ENCODE measurements at places on chromosomes 6 and 20.
A peak's percentile ranks its signal among the peaks of the same experiment; 100 is the strongest.

DNA sequence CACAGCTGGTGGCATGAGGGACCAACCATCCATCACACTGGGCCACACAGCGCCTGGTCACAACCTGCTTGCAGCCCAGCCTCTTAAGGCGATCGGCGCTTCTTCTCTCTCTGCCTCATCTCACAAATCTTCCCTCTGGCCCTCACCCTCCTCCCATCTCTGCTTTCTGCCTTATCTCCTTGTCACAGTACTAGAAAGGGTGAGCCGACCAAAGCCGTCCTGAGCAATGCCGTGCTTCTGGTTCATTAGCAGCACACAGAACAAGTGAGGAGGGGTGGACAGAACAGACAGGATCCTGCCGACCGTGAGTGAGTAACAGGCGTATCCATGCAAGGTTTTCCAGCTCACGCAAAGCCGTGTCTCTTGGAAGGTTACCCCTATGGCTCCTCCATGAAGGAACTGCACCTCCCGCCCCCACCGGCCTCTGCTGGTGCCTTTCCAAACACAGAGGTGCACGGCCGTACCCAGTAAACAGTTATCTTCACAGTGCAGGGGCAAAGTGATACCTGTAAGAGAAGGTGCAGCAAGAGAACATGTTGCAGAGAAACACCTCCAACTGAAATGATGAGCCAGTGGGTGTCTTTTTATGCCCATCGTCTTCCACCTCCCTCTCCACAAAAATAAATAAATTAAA, 331.7 kb downstream of the FARS2 start:
- DNase-seq, result no peak

GRCh38 chr20:62715201-62715600, 6.6 kb downstream of the NTSR1 start:
- no peak for DNase-seq

GRCh38 chr6:156597095-156597494, 180.1 kb upstream of the ARID1B start:
- DNase-seq, result no peak

DNA sequence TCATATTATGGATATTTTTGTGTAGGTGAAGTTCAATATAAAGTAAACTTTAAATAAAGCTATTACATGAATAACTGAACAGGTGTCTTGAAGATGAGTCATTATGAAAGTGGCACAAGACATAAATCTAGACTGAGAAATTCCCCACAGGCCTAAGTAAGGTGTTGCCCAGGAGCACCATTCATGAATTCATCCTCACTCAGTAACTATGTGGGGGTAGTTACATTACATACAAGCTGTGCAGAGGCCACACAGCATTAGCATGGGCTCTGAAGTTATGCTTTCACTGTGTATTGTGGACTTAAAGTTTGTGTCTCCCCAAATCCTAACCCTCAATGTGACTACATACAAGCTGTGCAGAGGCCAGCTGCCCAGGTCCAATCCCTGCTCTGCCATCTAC, 65.9 kb downstream of the BCAS1 start:
- DNase-seq, result no peak

DNA sequence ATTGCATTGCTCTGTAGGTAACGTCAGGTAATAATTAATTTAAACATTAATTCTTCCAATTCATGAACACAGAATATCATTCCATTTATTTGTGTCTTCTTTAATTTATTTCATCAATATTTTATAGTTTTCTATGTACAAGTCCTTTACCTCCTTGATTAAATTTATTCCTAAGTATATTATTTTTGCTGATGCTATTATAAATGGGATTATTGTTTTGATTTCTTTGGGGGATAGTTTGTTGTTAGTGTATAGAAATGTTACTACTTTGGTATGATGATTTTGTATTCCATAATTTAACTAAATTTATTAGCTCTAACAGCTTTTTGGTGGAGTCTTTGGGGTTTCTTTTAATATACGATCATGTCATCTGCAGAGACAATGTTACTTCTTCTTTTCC, 44.7 kb upstream of the CCND3 start:
- DNase-seq, result no peak

GRCh38 chr20:48595495-48596333, 232.1 kb downstream of the PREX1 start:
- DNase-seq, result peak; percentile 34

GRCh38 chr6:123589317-123589716, 47.4 kb downstream of the TRDN start:
- no peak for DNase-seq

DNA sequence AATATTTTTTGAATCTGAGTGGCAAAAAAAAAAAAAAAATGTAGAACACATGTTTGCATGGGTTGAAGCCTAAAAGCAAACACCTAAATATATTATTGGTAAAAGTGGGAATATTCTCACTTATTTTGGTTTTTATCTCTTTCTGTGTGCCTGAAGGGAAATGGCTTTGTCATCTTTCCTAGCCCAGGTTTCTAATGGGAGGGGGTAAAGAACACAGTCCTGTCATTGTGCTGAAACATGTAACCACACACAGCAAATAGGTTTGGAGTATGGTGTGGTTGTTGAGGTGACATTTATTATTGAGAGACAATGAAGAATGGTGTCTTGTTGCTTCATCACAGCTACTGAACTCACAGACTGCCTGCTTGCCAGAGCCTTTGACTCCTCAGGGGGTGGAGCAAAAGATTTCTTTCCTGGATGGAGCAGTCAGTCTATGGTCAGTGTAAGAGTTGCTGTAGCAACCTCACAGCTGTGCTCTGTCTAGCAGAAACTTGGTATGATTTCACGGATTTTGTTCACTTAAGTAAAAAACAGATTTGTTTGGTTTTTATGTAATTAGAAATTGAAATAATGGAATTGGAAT, 70.2 kb downstream of the CEP57L1 start:
- DNase-seq, result peak; percentile 70

GRCh38 chr6:1313767-1314503, 2.0 kb downstream of the FOXQ1 start:
- peak; percentile 87 for DNase-seq

GRCh38 chr6:7725849-7726415, at the start of gene BMP6:
BMP6 (plus strand) TSS chr6:7726099; CDS start chr6:7726956, 857 bp downstream.
- peak; percentile 93 for DNase-seq

GRCh38 chr6:40170856-40171255, 236.6 kb upstream of the MOCS1 start:
- DNase-seq, result no peak

GRCh38 chr6:19697744-19698290, 139.4 kb upstream of the ID4 start:
- no peak for DNase-seq

- DNase-seq, result no peak
These were observed 76.9 kb downstream of the SYNDIG1 start for GRCh38 chr20:24546232-24546892.

GRCh38 chr6:159093609-159094443, 49.0 kb upstream of the TAGAP start:
- DNase-seq, result no peak

DNA sequence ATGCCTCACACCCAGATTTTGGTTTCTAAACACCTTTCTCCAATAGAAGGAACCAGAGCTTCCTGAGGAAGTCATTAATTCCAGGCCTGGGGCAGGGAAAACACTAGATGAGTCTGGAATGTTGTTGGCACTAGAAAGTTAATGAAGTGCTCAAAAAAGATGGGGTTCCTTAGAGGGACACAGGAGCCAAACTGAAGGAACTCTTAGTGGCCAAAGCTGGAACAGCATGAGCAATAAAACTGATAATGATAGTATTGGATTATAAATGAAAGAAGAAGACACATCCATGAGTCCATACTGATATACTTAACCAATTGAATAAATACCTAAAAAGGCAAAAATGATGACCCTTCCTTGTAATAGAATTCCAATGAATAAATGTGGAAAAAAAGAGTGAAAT, 4.4 kb downstream of the IL20RA start:
- DNase-seq, result no peak

GRCh38 chr6:149037051-149037671, 280.4 kb upstream of the TAB2 start:
- peak; percentile 60 for DNase-seq

DNA sequence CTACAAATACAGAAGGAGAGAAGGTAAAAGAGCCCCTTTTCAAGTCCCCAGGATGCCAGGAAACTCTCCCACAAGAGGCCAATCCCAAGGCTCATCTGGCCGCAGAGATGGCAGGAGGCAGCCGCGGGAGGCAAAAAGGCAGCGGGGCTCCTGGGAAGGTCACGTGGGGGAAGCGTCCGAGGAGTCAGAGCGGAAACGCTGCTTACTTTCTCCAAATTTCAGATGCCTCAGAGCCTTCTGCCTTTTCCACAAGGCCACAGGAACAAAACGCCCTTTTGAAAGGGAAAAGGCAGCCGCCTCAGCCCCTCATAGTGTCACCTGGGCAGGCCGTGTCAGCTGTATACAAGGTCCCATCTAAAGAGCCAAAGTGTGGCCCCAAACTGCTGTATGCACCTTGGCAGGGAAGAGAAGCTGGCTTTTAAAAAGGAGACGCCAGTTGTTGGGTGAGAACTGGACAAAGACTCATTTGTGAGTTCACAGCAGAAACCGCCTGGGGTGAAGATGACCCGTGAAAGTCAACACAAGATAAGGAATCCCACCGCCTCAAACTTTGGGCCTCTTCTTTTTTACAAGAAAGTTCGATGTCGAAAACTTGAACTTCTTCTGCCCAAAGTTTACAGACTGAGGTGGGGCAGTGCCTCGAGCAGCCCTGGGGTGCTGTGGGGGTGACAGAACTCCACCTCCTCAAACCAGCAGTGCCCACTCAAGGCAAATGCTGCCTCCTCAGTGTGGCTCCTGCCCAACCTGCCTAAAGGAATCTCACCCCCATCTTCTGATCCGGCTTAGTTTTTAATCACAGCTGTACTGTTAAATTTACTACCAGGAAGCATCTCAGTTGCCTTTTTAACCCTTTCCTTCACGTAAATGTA, 45.4 kb downstream of the EZR start:
- DNase-seq, result no peak

DNA sequence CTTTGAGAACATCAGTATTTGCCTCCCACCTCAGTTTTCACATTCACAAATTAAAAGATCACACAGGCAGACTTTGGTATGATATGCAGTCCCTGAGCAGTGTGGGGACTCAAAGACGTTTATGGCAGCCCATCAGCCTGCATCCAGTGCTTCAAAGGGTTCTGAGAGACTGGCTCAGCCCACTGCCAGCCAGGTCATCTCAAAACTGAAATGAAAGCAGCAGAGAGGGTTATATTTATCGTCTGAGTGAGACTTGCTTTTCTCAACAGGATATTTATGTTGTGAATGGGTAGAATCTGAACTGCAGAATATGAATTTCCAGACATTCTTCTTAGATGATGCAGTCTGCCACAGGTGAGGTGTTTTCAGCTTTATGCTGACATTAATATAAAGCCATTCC, 159.8 kb downstream of the NRN1 start:
- DNase-seq, result no peak

- no peak for DNase-seq
These were observed 397.2 kb upstream of the MAP3K7 start for GRCh38 chr6:90984066-90984465.

GRCh38 chr20:46159101-46159897, 41.2 kb downstream of the CD40 start:
- DNase-seq, result no peak

- no peak for DNase-seq
These were observed 6.7 kb downstream of the PCED1A start for GRCh38 chr20:2833761-2834160.

GRCh38 chr6:61841958-61842357, 444.1 kb downstream of the KHDRBS2 start:
- peak; percentile 3 for DNase-seq

GRCh38 chr6:156378853-156379252, 398.3 kb upstream of the ARID1B start:
- no peak for DNase-seq

- no peak for DNase-seq
These were observed 1.7 kb upstream of the VSTM2L start for GRCh38 chr20:37901240-37901639.

- no peak for DNase-seq
These were observed 81.7 kb upstream of the RIPOR2 start for GRCh38 chr6:25017486-25017885.

DNA sequence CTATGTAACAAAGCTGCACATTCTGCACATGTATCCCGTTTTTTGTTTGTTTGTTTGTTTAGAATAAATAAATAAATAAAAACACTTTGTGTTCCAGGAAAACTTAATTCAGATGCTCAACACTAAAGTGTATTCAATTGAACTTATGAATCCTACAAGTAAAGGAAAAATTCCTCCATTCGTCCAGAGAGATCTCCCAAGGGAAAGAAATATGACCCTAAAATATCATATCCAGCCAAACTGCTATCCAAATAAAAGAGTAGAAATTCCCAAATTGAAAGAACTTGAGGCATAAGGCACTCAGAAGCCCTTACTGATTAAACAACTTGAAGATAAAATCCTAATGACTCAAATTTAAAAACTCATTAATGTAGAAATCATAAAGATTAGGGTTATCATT, 90.4 kb downstream of the MOXD1 start:
- no peak for DNase-seq

DNA sequence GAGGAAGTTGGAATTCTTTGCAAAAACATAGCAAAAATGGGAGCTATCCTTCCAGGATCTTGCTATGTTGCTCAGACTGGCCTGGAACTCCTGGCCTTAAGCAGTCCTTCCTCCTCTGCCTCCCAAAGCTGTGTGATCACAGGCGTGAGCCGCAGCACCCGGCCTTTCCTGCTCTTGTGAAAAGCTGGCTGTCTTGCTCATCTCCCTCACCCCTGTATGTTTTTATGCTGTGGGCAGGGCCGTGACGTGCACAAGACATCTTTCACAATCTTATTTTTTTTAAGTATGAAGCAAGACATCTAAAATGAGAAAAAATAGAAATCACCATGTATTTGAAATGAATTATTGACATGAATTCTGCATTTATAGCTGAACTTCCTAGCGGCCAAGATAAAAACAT, 110.4 kb downstream of the SAMD5 start:
- DNase-seq, result peak; percentile 37

- peak; percentile 81 for DNase-seq
These were observed 95.6 kb downstream of the LAMP5 start for GRCh38 chr20:9609887-9610502.

- DNase-seq, result no peak
These were observed 28.7 kb upstream of the PHACTR3 start for GRCh38 chr20:59575653-59576052.

GRCh38 chr20:19929481-19930145, 87.5 kb upstream of the NAA20 start:
- peak; percentile 23 for DNase-seq

- no peak for DNase-seq
These were observed 1.6 kb upstream of the PSMB8 start for GRCh38 chr6:32845384-32845884.

- DNase-seq, result no peak
These were observed 19.8 kb upstream of the SIM1 start for GRCh38 chr6:100484474-100484873.

- DNase-seq, result no peak
These were observed 29.9 kb upstream of the HSF2 start for GRCh38 chr6:122369536-122369935.

All from hepatocyte (in vitro differentiated cells).